ENCODE measurements at places on chromosomes 13 and 19. TPM values are rescaled to one million over a fixed set of nuclear protein-coding genes. Genes with fewer than 3 reads are reported as not detected.

The PODNL1 gene
- total RNA-seq, result 0.70 TPM

The ZNF837 gene
- 2.9 TPM for total RNA-seq

The ZNF493 gene
- 23.4 TPM for total RNA-seq

The PABPC3 gene
- 0.38 TPM for total RNA-seq

The TINCR gene
- 0.93 TPM for total RNA-seq

The SMAD9 gene
- 8.3 TPM for total RNA-seq

The CCDC122 gene
- total RNA-seq, result 11.5 TPM

The MEGF8 gene
- total RNA-seq, result 44.3 TPM

The MAP2K2 gene
- 191 TPM for total RNA-seq

The PRR12 gene
- total RNA-seq, result 65.6 TPM

The ZNF561 gene
- 57.1 TPM for total RNA-seq

The IL17D gene
- total RNA-seq, result 0.93 TPM

The PEX11G gene
- 2.1 TPM for total RNA-seq

The MISP gene
- total RNA-seq, result 0.28 TPM

The CEACAM21 gene
- total RNA-seq, result 0.51 TPM

The ZNF329 gene
- total RNA-seq, result 12.1 TPM

The TMEM190 gene
- total RNA-seq, result not detected

The ZNF441 gene
- 2.0 TPM for total RNA-seq

The FBXO27 gene
- 12.5 TPM for total RNA-seq

The AZU1 gene
- 5.2 TPM for total RNA-seq

The SLAIN1 gene
- total RNA-seq, result 24.0 TPM

Measured in endodermal cell (in vitro differentiated cells).